Globus pallidus (tissue), 1 donor: ENCODE measurements at places on chromosomes 4 and X.

DNA sequence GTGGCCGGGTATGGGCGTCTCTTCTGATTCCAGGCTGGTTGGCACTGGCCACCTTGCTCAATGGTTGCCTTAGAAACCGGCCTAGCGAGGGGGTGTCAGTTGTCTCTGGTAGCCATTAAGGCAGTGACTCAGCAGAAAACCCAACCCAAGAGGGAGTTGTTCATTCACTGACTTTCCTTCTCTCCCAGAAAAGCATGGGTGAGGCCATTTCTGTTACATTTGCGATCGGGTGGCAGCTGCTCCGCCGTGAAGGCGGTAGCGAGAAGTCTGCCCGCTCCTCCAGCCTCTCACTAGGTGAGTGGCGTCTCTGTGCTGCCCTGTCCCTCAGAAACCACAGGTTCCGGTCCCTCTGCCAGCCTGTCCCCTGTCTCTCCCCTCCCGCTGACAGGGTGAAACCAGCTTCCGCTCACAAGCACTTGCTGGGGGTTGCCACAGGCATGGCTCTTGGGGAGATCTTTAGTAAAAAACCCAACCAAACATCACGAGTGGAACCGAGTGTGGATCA, 17.4 kb downstream of the IRAK1 start:
- peak; percentile 26 for DNase-seq

- no peak for DNase-seq
Measured at GRCh38 chrX:20393944-20394343, 127.2 kb upstream of the RPS6KA3 start.

DNA sequence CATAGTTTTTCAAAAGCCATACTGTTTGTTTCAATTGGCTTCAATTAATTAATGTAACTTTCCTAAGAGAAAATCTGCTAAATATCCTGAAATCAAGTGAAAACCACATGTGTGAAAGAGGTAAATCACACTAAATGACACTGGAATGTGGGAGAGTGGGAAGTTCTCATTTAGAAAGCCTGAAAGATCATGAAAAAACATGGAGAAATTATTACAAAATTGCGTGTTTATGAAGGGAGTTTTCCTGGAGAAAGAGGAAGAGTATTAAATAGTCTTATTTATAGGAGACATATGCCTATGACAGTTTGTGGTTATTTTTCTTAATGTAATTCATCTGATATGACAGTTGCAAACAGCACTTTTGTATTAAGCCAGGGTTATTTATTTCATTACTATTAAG, 183.7 kb downstream of the DKK2 start:
- DNase-seq = no peak

- peak; percentile 4 for DNase-seq
Measured at GRCh38 chrX:32448320-32448719, 763.0 kb downstream of the DMD start.

DNA sequence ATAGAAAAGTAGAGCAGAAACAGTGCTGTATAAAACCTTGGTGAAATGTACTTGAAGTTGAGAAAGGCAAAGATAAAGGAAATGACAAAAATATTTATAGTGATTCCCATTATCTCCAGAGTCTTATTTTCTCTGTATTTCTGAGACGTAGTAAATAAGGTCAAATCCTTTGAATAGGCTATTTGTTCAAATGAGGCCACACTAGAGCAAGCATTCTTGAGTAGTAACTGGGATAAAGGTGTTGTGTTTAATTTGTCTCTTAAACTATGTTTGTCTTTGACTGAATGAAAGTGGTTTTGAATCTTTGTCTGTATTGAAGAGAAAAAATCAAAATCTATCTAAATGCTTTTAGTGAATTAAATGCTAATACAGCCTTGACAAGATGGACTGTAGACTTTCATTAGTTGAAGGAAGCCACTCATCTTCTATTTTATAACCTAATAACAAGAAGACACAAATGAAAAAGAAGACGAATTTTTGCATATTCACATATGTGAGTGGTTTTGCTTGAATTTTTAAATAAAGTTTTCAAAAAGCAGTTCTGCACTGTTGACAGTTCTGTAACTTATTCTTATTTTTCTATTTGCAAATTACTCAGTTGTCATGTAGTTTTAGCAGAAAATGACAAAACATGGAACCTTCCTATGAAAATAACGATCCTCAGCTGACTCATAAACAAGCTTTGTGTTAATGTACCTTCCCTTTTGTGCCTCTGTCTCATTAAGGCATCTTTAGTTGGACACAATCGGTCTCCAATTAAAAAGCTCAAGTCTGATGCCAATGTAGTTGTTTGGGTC, 94.8 kb upstream of the PCDH18 start:
- DNase-seq = no peak
